Activated T-cell treated with anti-CD3 and anti-CD28 coated beads, Interleukin-2, amount 50 U/mL, for 24 hours (primary cell): ENCODE measurements at places on chromosomes 6 and 20.

DNA sequence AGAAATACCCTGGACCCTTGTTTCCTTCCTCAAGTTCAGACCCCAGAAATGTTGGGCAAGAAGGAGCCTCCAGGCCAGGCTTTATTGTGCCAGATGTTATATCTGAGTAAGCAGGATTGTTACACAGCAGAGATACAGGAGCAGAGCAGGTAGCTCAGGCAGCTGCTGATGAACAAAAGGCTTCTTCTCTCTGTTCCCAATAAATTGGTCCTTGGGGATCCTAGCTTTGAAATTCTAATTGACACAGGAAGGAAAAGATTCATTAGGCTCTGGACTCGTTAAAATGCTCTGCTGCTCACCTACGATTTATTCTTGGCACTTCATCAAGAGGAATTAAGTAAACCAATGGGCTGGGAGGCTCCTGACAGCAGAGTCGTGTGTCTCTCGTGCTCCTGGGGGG, 54.2 kb downstream of the RALY start:
- no peak overlapping the region for H3K4me3 ChIP-seq
- peaks cover 42% of the 10 kb centered on the region for H3K36me3 ChIP-seq
- peaks cover 80% of the 10 kb centered on the region for H3K4me1 ChIP-seq
- H3K27ac ChIP-seq: peak overlapping the region; percentile 31
- DNase-seq: no peak

DNA sequence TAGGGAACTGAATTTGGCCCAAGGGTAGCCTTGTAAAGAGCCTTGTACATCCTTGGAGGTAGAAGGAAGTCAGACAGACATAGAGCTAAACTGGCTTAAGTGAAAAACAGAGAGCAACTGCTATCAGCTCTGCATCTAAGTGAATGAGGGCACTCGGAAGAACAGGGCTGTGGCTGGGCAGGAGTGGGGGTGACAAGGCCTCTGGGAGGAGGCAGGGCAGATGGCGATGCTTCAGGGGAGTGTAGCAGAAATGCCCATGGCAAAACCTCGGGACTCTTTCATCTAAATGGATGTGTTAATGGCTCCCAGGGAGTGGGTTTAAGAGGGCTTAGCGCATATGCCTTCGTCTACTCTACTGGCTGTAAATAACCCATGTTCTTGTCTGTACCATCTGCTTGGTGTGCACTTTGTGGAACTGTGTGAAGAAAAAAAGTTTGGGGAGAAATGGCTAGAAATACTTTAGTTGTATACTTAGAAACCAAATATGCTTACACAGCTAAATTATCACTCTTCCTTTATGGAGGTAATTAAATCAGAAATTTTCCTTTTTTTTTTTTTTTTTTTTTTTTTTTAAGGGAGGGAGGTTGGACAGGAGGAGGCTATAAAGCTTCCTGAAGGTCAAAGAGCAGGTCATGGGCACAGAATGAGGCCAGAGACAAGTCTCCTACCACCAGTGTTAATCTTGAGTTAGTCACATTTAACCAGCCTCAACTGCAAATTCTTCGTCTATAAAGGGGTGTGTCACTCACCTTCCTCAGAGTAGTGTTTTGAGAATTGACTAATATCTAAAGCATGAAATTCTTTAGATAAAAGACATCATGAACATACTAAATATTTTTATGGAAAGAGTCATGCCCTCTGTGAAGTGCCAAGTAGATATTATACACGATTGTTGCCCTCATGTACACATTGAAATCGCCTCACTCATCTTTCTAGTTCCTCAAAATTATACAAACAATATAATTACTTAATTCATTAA, 60.9 kb downstream of the FYN start:
- H3K4me3 ChIP-seq: peak overlapping the region; percentile 68
- peaks cover 90% of the 10 kb centered on the region for H3K36me3 ChIP-seq
- peak overlapping the region; percentile 97 for H3K27ac ChIP-seq

GRCh38 chr6:158780246-158780884, 38.8 kb downstream of the EZR start:
- H3K4me3 ChIP-seq: no peak overlapping the region
- no peaks in the 10 kb centered on the region for H3K27me3 ChIP-seq
- H3K27ac ChIP-seq: peak overlapping the region; percentile 6

DNA sequence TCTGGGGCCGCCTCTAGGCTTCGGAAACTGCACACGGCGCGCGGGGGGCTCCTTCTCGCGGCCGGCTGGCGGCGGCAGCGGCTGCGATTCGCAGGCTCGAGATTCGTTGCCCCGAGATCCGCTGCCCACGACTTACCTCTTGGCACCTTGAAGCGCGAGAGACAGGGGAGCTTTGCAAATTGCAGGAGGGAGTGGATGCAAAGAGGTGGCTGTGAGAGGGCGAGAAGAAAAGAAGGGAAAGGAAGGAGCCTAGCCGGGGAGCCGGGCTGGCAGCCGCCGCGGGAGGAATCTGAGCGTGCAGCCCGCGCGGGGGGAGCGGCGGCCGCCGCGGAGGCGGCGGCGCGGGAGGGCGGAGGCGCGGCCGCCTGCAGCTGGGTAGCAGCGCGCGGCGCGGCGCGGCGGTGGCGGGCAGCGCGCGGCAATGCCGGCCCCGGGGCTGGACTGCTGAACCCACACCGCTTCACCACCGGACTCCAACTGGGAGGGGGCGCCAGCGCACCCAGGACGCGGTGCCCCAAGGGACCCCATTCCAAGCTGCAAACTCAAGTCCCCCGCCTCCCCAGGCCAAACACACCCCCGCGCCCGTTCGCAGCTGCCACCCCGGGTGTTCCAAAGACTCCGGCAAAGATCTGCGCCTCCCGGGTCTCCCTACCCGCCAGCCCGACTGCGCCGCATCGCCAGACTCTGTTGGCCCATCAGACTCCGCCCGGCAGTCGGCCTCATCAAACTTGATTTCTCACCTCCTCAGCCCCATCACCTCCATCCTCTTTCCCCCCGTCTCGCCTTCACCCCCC, 44.2 kb upstream of the SUPT3H start:
- DNase-seq: peak; percentile 73
- H3K36me3 ChIP-seq: peaks cover 41% of the 10 kb centered on the region
- H3K4me3 ChIP-seq: peak overlapping the region; percentile 97
- H3K4me1 ChIP-seq: peaks cover 48% of the 10 kb centered on the region
- H3K27me3 ChIP-seq: peaks cover 5% of the 10 kb centered on the region
- peak overlapping the region; percentile 96 for H3K27ac ChIP-seq

DNA sequence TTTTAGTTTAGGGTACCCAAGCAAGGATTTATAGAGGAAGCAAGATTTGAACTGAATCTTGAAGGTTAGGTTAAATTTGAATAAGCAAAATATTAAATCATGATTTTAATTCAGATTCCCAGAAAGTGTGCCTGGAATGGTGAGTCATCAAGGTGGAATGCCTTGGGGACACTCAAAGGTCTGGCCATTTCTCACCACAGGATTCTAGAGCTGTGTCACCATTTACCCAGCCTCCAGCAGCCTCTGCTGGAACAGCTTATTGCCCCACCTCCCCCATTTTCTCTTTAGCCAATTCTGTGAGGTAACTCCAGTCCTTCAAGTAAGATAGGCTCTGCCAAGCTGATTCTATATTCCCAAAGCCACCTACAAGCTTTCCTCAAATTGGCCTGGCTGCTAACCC, 181.4 kb downstream of the SIM1 start:
- peaks cover 3% of the 10 kb centered on the region for H3K27me3 ChIP-seq
- peaks cover 1% of the 10 kb centered on the region for H3K4me1 ChIP-seq
- no peaks in the 10 kb centered on the region for H3K36me3 ChIP-seq
- no peak overlapping the region for H3K4me3 ChIP-seq

DNA sequence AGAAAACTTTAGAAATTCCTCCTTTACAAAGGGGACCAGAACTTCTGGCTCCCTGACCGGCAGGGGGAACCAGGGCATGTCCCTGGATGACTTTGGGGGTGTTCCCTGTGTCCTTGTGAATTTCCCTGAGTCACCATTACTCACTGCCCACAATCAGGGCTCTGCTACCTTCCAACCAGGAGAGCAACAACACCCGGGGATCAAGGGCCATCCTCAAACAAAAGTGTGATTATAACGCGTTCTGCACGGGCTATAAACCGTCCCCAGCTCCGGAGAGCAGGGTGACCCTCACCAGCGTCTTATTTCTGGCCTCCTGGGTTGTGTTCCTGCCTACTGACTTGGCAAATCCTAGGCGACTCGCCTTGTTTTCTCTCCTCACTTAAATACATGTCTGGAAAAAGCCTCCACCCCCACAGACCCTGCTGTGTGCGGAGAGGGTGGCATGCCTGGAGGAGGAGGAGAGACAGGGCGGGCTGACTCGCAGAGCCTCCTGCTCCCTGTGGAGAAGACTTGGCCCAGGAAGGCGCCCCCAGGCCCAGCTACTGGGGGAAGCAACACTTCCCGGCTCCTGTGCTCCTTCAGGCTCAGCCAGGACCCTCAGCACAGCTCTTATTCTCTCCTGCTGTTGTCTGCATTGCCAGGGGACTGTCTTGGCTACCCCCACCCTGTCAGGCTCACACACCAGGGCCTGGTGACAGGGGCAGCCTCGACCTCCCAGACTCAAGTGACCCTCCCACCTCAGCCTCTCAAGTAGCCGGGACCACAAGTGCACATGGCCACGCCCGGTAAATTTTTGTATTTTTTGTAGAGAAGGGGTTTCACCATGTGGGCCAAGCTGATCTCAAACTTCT, 54.1 kb downstream of the FGD2 start:
- H3K27ac ChIP-seq: no peak overlapping the region
- no peaks in the 10 kb centered on the region for H3K36me3 ChIP-seq
- no peak overlapping the region for H3K4me3 ChIP-seq
- H3K27me3 ChIP-seq: no peaks in the 10 kb centered on the region

GRCh38 chr6:28000351-28001045, 43.5 kb downstream of the OR2B6 start:
- DNase-seq: no peak
- H3K27ac ChIP-seq: no peak overlapping the region
- no peaks in the 10 kb centered on the region for H3K36me3 ChIP-seq
- H3K27me3 ChIP-seq: peaks cover 42% of the 10 kb centered on the region
- no peak overlapping the region for H3K4me3 ChIP-seq

DNA sequence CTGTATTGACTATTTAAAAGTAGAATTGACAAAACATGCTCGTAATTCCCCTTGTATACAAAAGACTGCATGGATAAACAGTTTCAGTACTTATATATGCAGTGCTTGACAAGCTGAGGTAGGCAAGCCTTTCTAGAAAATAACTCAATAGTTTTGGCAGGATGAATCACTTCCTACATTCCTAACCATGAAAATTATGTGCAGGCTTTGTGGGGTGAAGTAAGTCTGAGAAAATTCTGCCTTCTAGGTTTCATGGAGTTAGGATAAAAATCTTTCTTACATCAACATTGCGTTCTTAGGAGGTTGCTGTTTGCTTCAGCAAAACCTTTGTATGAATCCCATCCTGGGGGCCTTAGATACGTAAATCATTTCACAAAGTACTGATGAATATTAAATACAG, 801.4 kb upstream of the EYS start:
- no peak overlapping the region for H3K4me3 ChIP-seq
- no peaks in the 10 kb centered on the region for H3K36me3 ChIP-seq
- DNase-seq: no peak

- H3K36me3 ChIP-seq: no peaks in the 10 kb centered on the region
- H3K27me3 ChIP-seq: peaks cover 3% of the 10 kb centered on the region
- H3K4me3 ChIP-seq: no peak overlapping the region
- no peak overlapping the region for H3K27ac ChIP-seq
Measured at GRCh38 chr6:21953831-21954801, 342.7 kb downstream of the PRL start.

- H3K4me1 ChIP-seq: no peaks in the 10 kb centered on the region
- no peaks in the 10 kb centered on the region for H3K27me3 ChIP-seq
- no peak for DNase-seq
Measured at GRCh38 chr20:35527122-35527769, 2.2 kb downstream of the C20orf173 start.

DNA sequence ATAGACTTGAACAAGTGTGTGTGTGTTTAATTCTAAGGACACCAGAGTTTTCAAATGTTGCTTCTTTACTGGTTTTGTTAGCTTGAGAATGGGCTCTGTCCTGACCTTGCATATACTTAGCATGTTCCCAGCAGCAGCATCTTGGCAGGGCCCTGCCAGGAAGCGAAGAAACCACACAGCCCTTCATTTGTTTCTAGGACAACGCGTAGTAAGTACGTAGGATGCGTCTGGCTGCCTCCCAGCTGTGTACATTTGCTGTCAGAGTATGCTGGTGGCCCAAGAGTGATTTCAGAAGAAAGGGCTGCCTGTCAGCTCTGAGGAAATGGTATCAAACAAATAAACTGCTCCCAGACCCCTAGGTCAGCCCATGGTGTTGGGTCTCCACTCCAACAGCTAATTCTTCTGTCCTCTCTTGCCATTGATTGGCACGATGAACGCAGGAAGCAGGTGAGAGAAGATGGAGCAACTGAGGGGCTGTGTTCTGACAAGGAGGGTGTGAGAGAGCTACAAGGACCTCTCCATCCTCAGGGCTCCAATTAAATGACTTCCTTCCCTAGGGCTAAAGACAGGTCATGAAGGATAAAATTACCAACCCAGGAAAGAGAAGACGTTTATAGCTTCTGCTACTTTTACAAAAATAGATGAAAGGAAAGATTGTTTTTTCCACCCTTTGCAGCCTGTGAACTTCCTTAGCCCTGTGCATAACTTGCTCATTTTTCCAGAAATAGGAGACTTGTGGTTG, 55.9 kb upstream of the HDDC2 start:
- no peak overlapping the region for H3K27ac ChIP-seq
- DNase-seq: no peak
- H3K4me1 ChIP-seq: peaks cover 10% of the 10 kb centered on the region
- no peak overlapping the region for H3K4me3 ChIP-seq
- no peaks in the 10 kb centered on the region for H3K36me3 ChIP-seq

GRCh38 chr6:139475241-139475640, 100.8 kb upstream of the CITED2 start:
- no peak overlapping the region for H3K27ac ChIP-seq
- no peaks in the 10 kb centered on the region for H3K27me3 ChIP-seq
- H3K4me1 ChIP-seq: peaks cover 5% of the 10 kb centered on the region
- no peaks in the 10 kb centered on the region for H3K36me3 ChIP-seq
- no peak for DNase-seq

GRCh38 chr6:167764713-167765479, 61.8 kb upstream of the AFDN start:
- no peak for DNase-seq
- no peaks in the 10 kb centered on the region for H3K4me1 ChIP-seq
- no peak overlapping the region for H3K27ac ChIP-seq
- no peaks in the 10 kb centered on the region for H3K36me3 ChIP-seq
- peaks cover 11% of the 10 kb centered on the region for H3K27me3 ChIP-seq
- no peak overlapping the region for H3K4me3 ChIP-seq
